ENCODE measurements at places on chromosomes 1 and 21. TPM values are rescaled to one million over a fixed set of nuclear protein-coding genes. Genes with fewer than 3 reads are reported as not detected.

- DNase-seq, result no peak
These were observed 365.4 kb upstream of the DUSP10 start for GRCh38 chr1:222107267-222107666.

- no peak for DNase-seq
These were observed 65.4 kb downstream of the MACF1 start for GRCh38 chr1:39269791-39270342.

DNA sequence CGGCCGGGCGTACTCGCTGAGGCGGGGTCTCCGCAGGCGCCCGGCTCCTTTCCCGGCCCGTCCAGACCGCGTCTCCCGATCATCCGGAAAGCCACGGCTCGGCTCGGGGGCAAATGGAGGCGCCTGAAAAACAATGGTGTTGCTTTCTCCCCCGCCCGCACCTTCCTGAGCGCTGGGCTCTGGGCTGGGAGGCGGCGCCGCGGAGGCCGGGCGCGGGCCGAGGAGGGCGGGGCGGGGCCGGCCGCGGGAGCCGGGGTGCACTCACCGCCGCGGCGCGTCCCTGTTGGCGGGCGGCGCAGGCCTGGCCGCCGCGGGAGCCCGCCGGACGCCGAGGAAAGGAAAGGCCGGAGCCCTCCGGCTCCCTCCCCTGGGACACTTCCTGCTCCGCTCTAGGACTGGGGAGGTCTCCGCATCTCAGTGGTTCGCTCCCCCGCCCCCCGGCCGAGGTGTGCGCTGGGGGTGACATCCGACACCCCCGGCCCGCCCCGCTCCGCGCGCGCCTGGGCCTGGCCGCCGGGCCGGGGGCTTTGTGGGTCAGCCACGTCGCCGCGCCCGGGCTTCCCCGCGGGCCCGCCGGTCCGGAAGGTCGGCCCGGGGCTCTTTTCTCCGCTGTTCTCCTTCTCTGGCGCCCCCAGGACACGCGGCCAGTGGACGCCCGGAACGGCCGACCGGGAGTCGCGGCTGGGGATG, at the start of gene ZNF496:
Gene ZNF496 (minus strand): TSS at position 343 of the 690 bp plus-strand sequence. CDS start 2,289 bp downstream, outside the sequence.
- peak; percentile 62 for DNase-seq

- no peak for DNase-seq
These were observed 6.1 kb downstream of the EFNA4 start for GRCh38 chr1:155069551-155070157.

GRCh38 chr21:36613059-36613458, 85.9 kb upstream of the SIM2 start:
- no peak for DNase-seq

- DNase-seq, result no peak
These were observed 4.3 kb upstream of the GLUL start for GRCh38 chr1:182395906-182396305.

DNA sequence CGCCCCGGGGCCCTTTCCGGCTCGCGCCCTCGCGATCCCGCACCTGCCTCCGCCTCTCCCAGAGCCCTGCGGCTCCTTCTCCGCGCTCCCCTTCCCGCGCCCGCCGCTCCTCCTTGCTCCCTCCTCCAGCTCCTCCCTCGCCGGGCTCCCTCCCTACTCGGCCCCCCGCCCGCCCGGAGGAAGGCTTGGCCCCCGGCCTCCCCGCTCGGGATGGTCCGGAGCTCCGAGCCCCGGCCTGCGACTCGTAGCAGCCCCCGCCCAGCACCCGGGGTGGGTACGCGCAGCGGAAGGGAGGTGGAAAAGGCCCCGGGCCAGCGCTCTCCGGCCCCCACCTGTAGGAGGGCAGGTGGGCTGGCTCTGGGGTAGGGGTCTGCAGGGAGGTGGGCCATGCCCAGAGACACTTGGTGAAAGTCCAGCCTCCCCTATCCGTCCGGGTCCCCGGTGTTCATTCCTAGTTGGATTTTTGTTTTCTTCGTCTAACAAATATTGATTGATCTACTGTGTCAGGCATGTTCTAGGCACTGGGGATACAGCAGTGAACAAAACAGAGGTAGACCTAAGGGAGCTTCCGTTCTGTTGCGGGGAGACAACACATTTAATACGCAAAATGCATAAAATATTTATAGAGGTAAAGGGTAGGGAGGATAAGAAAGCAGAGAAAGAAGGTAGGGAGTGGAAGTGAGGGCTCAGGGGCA, at the start of gene HTR1D:
Gene HTR1D (minus strand): TSS at position 82 of the 695 bp plus-strand sequence. CDS start 23,283 bp downstream, outside the sequence.
- DNase-seq, result no peak

DNA sequence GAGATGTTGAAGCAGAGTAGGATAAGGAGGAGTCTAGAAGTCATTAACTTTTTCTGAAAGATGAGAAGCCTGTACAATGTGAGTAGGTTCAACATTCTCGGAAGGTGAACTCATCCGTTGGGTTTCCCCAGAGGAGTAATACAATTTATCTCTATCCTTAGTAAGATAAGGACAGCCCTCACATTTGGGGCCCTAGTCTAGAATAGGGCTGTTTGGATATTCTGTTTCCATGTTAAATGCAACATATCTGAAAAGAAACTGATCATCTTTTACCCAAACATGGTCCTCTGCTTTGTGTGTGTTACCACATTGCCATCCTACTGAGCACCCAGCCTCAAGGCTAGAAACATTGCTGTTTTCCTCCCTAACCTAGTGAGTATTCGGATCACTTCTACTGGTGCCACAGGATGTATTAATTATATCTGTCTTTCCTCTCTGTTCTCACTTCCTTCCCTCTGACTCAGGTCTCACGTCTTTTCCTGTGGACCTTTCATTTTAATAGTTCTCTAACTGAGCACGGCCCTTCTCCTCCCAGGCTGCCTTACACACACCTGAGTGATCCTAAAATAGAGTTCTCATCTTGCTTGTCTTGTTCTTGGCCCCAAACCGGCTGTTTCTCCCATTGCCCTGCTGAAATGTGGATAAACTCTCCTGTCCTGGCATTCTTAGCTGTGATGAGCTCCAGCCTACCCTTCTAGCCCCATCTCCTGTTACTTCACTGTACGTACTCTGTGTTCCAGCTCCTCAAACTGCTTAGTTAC, 91.7 kb downstream of the CDC14A start:
- DNase-seq, result no peak

- no peak for DNase-seq
These were observed 782.9 kb upstream of the TPTE start for GRCh38 chr21:9738527-9738926.

- no peak for DNase-seq
These were observed 84.9 kb downstream of the CNIH3 start for GRCh38 chr1:224700918-224701531.

GRCh38 chr1:223087291-223088255, 55.5 kb downstream of the TLR5 start:
- no peak for DNase-seq

DNA sequence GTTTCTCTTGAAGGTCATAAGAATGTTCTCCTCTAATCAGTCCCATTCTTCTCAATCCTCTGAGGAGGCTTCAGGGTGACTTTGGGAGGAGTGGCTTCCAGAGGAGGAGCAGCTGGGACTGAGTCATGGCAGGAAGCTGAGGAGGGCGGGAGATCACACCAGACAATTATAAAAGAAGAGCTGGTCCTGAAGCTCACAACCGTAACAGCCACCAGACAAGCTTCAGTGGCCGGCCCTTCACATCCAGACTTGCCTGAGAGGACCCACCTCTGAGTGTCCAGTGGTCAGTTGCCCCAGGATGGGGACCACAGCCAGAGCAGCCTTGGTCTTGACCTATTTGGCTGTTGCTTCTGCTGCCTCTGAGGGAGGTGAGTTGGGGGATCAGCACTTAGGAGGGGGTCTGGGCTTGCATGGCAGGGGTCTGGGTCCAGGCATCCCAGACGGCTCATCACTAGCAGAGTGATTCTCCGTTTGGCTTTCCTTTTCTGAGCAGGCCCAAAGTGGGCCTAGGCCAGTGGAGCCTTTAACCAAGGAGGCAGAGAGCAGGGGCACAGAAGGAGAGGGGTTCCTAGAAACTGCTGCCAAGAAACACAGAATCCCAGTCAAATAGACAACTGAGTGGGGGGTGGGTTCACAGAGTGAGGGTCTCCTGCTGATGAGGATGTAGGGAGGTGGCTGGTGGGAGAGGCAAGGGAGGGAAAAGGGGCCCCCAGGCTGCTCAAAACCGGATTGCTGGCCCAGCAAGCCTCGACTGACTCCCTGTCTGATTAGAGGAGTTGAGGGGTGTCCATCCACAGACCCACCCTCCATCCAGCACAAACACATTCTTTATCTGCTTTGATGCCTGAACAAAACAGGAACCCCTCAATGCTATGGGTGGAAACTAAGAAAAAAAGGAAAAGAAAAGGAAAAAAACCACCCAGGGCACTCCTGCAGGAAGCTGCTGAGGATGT, at the start of gene ECM1:
Gene ECM1 (plus strand): TSS at position 198 of the 953 bp plus-strand sequence. CDS start 101 bp downstream, at position 299.
- no peak for DNase-seq

GRCh38 chr1:220818421-220819173, 31.9 kb downstream of the MTARC1 start:
- no peak for DNase-seq

- no peak for DNase-seq
These were observed 111.8 kb downstream of the TAS1R2 start for GRCh38 chr1:18747671-18748070.

- no peak for DNase-seq
These were observed 65.4 kb upstream of the LYST start for GRCh38 chr1:235932090-235932510.

GRCh38 chr1:2027961-2028583, 8.9 kb downstream of the GABRD start:
- no peak for DNase-seq

GRCh38 chr21:35294231-35294898, 245.3 kb upstream of the RUNX1 start:
- no peak for DNase-seq

DNA sequence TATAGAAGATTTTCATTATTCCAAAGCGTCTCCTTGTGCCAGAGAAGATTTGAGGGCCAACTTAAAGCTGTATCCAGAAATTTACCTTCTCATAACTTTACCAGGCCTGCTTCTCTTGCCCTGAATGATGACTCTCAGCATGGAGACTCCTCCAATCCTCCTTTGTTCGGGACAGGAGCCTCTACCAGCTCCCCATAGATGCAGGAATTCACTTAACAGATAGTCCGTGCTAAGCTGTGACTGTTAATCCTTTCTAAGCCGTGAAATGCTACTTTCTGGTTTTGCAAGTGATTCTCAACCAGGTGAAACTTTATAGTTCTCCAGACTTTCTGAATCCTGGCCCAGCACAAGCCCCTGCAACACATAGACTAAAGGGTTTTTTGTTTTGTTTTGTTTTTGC, 31.8 kb upstream of the KCND3 start:
- no peak for DNase-seq

- no peak for DNase-seq
These were observed 36.4 kb downstream of the ETS2 start for GRCh38 chr21:38842079-38842478.

DNA sequence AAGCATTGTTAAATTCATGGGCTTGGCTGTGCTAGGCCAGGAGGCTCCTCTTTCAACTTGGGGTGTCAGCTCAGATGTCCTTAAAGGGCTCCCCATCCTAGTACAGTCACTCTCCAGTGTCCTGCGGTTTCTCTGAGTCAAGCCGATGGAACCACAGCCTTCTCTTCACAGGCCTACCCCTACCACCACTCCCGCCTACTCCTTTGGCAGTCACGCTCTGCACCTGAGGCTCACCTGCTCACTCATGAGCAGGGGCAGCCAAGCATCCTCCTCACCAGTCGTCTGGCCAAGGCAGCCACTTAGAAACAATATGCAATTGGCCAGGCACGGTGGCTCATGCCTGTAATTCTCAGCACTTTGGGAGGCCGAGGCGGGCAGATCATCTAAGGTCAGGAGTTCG, 3.6 kb downstream of the ACOT7 start:
- no peak for DNase-seq

Gene PTPN22
- total RNA-seq, result 27.5 TPM

Gene PRAMEF11
- total RNA-seq, result not detected

Gene TNFSF18
- not detected for total RNA-seq

Gene DPT
- not detected for total RNA-seq

Gene HSPB7
- not detected for total RNA-seq

Gene FMOD
- total RNA-seq, result not detected

Gene SLAMF7
- total RNA-seq, result 7.7 TPM

Gene SEMA4A
- 2.1 TPM for total RNA-seq

Gene GABRD
- not detected for total RNA-seq

Gene LIPI
- not detected for total RNA-seq
